Fibroblast of skin of left biceps (primary cell): ENCODE measurements at places on chromosomes 16 and 17.

DNA sequence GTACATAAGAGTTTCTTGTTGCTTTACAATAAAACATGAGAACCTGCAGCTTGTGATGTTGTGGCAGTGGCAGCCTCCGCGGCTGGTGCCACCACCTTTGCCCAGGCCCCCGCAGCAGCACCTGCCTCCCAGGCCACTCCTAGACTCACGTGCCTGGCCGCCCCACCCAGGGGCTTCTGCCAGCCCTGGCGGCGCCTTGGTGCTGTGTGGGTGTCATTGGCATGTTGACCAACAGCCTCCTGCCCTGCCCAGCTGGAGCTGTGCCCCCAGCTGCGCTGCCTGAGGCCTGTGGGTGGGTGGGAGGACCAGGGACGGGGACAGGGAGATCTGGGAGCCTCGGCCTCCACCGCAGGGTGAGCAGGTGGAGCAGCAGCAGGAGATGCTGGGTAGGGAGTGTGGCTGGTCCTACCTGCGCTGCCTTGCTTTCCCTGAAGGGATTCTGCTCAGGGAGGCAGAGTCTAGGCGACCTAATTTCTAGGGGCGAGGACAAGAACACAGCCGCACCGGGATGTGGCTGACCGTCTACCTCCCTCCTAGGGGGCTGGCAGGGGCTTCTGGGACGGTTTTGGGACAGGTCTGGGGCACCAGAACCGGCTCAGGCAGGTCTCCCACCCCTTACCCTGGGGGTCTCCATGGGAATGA lies 428 bp upstream of the DNASE1L2 start:
- DNase-seq = no peak

DNA sequence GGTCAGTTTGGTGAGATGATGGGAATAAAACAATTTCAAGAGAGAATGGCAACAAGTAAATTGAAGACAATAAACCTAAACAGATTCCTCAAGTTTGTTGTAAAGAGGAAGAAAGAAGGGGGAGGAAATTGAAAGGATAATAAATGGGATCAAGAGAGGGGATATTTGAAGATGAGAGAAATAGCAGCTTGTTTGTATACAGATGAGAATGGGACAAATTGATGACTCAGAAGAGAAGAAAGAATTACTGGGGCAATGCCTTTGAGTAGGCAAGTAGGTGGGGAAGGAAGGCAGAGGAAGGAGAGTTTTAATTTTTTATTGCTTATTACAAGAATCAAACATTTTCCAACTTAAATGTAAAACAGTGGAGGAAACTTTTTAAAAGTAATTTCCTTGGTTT lies 98.3 kb downstream of the CHD9 start:
- DNase-seq = no peak

GRCh38 chr17:4247971-4248388 lies 15.8 kb downstream of the ANKFY1 start:
- no peak for DNase-seq

DNA sequence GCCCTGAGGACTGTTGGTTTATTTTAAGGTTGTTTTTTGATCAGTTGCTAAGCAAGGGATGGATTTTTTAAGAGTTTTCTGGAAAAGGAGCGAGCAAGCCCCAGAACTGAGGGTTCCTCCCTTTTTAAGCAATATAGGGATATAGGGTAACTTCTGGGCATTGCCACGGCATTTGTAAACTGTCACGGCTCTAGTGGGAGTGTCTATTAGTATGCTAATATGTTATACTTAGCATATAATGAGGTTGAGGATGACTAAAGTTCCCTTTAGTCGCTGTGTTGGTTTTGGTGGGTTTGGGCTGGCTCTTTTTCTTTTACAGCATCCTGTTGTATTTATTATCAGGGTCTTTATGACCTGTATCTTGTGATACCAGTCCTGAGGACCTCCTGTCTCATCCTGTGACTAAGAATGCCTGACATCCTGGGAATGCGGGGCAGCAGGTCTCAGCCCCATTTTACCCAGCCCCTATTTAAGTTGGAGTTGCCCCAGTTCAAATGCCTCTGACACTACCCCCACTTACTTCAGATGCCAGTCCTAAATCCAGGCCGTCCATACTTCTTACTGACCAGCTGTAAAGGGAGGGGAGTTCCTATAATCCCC lies 59.4 kb downstream of the MFSD11 start:
- no peak for DNase-seq

GRCh38 chr16:26212599-26212998 lies 520.8 kb downstream of the HS3ST4 start:
- no peak for DNase-seq

DNA sequence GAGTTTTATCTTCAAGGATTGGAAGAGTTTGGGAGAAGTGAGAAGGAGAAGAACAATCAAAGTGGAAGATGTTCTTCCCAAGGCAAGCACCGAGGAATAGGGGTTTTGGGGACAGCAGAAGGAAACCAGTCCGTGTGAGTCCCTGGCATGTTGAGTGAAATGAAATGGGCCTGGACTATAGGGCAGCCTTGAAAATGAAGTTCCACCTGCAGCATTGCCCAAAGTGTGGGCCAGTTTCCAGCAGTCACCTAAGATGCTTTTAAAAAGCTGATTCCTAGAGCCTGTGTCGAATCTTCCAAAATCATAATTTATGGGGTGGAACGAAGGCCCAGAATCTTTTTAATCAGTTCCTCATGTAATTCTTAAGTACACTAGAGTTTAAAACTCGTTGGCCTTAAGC lies 59.9 kb upstream of the DNAH9 start:
- no peak for DNase-seq
